ENCODE measurements at places on chromosomes 7 and 10. TPM values are rescaled to one million over a fixed set of nuclear protein-coding genes. Genes with fewer than 3 reads are reported as not detected.

Gene BTBD16
- polyA plus RNA-seq, result not detected

Gene C10orf88
- 9.2 TPM for polyA plus RNA-seq

Gene HTR7
- polyA plus RNA-seq, result 1.0 TPM

Gene SAMD8
- 32.5 TPM for polyA plus RNA-seq

Gene FEZF1
- polyA plus RNA-seq, result not detected

Gene UNC5B
- 5.5 TPM for polyA plus RNA-seq

Gene GARIN1A
- 0.46 TPM for polyA plus RNA-seq

Gene PRLHR
- not detected for polyA plus RNA-seq

Gene GIMAP4
- polyA plus RNA-seq, result not detected

Gene CDC14C
- 0.08 TPM for polyA plus RNA-seq

Gene PLAU
- polyA plus RNA-seq, result 332 TPM

Gene PLA2G12B
- not detected for polyA plus RNA-seq

Gene FOXI2
- polyA plus RNA-seq, result not detected

Gene CYP3A4
- polyA plus RNA-seq, result not detected

Gene ANKRD7
- 0.40 TPM for polyA plus RNA-seq

Gene COL13A1
- polyA plus RNA-seq, result 5.7 TPM

Gene MXI1
- 7.5 TPM for polyA plus RNA-seq

DNA sequence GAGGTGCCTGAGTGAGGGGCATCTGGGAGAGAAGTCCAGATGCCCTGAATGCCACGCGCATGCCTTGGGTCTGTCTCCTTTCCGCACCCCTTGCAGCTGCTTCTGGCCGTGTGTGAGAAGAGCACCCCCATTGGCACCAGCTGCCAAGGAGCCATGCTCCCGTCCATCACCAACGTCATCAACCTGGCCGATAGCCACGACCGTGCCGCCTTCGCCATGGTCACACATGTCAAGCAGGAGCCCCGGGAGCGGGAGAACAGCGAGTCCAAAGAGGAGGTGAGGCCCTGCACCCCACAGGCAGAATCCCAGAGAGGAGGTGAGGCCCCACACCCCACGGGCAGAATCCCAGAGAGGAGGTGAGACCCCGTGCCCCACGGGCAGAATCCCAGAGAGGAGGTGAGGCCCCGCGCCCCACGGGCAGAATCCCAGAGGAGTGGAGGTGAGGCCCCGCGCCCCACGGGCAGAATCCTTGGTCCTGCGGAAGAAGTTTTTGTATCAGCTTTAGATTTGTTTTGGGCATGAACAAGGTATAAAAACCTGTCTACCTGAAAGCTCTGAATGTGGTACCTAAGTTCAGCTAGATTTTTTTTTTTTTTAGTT is 91.8 kb downstream of the TRRAP start:
- no peak for DNase-seq

DNA sequence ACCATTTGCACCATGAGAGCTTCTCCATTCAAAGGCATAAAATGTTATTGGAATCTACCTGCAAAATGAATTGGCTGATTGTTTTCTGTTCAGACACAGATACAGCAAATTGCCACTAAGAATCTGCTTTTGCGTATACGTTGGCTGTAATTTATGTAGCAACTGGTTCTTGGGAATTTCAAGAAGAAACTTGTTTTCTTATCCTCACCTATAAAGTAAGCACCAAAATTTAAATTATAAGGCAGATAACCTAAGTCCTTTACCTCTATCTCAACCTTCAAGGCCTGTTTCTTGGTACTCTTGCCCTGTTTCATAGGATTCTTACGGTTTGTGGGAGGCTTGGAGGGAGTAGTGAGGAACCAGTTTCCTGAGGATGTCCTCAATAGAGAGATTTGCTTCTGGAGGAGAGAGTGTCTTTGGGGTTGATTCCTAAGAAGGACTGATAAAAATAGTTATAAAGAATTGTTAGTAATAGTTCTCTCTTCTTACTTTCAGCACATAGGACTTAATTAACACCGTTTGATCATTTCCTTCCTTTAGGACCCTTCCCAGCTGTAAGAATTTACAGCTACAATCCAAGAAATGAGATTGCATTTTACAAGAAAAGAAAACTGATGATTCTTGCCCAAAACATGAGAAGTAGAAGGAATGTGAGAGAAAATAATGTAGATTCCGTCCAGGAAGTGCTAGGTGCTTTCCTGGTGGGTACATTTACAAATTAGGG is 2.0 kb downstream of the STAMBPL1 start:
- DNase-seq, result no peak

DNA sequence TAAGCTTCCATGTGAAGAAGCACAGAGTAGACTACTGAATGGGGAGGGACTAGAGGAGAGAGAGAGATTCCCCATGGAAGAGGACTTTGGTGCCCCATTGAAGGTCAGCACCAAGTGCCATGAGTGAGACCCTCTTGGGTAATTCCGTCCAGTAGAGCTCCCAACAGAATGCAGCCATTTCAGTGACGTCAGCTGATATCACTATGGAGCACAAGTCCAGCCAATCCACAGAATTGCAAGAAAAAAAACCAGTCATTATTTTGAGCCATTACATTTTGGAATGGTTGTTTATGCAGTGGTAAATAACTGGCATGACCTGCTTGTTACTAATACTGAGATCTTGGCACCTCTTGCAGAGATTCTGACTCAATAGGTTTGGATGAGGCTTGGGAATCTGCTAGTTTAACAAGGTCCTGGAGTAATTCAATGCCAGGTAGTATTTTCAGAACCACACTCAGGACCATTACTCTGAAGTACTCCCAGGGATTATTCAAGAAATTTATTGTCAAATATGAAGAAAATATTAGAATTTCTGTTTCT is 52.6 kb upstream of the SP8 start:
- DNase-seq, result no peak

- DNase-seq, result no peak
These were observed 42.2 kb downstream of the AHR start for GRCh38 chr7:17340655-17341054.

- DNase-seq, result no peak
These were observed 240.3 kb upstream of the KLF6 start for GRCh38 chr10:4025339-4025738.

- DNase-seq, result no peak
These were observed 70.0 kb upstream of the VOPP1 start for GRCh38 chr7:55642266-55642665.

DNA sequence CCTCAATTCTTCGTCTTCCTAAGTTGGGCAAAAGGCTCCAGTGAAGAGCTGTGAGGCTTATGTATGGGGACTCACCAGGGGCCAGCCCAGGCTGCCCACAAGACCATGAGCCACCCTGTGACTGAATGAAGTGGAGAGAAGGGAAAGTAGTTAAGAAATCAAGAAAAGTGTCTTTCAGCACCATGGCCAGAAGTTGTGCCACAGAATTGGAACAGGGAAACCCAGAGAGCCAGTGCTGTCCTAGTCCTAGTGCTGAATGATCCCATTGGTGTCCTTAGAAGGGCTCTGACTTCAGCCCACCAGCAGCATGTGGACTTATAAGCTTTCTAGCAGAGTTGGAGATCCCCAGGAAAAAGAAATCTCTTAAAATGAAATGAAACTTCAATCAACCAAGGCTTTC is 37.0 kb upstream of the CCSER2 start:
- peak; percentile 70 for DNase-seq

DNA sequence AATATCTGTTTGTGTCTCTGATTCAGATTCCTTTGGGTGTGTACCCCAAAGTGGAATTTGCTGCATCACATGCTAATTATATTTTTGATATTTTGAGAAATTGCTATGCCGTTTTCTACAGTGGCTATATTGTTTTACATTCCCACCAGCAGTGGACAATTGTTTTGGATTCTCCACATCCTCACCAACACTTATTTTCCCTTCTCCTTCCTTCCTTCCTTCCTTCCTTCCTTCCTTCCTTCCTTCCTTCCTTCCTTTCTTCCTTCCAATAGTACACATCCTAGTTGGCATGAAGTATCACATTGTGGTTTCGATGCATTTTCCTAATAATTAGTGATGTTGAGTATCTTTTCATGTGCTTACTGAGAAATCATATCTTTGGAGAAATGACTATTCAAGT is 535.5 kb downstream of the SH2D4B start:
- no peak for DNase-seq

- peak; percentile 41 for DNase-seq
These were observed 3.6 kb downstream of the CCDC71L start for GRCh38 chr7:106657085-106657991.

DNA sequence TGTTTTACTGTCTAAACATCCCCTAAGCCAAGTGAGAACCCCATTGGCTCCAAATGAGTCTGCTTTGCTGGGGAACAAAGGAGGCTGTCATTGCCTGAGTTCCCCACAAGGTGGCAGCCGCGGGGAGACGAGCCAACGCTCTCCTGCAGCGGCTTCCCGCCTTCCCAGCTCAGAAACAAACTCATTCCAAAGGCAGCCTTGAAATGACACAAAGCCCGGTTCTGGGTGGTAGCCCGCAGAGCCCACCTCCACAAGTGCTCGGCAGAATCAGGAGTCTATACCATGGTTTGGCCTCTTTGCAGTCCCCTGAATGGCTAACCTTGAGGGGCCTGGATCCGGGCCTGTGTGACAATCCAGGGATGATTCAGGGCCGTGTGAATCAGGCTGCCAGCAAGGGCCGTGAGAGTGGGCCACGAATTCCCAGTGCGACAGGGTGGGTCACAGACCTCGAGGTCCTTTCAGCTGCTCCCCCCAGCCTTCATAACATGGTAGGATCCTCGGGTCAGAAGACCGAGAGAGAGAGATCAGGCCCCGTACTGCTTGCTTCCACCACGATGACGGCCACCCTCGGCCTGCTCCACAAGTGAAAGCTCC is 79.7 kb downstream of the DLG5 start:
- peak; percentile 67 for DNase-seq

GRCh38 chr7:43869867-43870240 is 537 bp upstream of the MRPS24 start:
- DNase-seq, result peak; percentile 95

DNA sequence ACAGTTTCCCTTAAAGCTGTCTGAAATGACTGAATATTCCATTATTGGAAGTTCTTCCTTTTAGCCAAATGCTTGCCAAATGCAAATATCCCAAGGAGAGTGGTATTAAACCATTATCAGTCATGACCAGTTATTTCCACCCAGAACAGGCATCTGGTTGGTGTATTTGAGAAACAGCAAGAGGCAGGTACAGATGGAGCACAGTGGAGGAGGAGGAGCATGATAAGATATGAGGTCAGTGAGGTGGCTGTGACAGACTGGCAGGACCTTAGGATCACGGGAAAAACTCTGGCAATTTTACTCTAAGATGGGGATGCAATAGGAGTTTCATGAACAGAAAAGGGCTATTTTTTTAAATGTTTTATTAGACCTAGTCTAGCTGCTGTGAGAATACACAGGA is 6.4 kb downstream of the HEPACAM2 start:
- no peak for DNase-seq

- no peak for DNase-seq
These were observed 221.4 kb upstream of the SEMA3C start for GRCh38 chr7:81140252-81140651.

- no peak for DNase-seq
These were observed 17.5 kb upstream of the ANLN start for GRCh38 chr7:36372156-36372555.

GRCh38 chr10:26503911-26504310 is 65.8 kb downstream of the APBB1IP start:
- DNase-seq, result no peak

GRCh38 chr10:119521443-119522204 is 20.9 kb downstream of the RGS10 start:
- DNase-seq, result peak; percentile 93

DNA sequence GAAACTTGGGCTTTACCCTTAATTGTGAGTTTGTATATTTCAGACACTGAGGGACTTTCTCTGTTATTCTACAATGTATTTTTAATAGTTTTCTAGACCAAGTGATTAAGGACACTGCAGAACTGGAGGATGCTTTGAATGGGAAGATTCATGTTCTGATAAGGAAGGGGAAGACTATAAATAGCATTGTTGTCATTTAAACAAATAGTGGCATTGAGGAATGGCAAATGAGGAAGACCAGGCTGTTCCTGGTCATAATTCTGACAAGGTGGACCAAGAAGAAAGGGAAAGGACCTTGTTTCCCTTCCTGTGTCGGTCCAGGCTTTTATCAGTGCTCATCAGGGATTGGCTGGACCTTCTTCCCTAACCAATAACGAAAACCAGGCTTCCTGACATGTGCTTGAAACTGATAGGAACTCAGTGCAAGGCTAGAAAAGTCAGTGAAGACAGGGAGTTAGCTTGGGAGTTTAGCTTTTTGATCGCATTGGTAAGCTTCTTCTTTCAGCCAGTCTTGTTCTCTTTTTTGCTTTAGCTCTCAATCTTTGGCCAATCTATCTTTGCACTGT is 116.2 kb downstream of the ITGA8 start:
- DNase-seq, result no peak

- no peak for DNase-seq
These were observed 19.1 kb upstream of the KLF6 start for GRCh38 chr10:3803927-3804741.

- no peak for DNase-seq
These were observed 307.7 kb upstream of the FZD8 start for GRCh38 chr10:35949811-35950211.

Data from fibroblast of lung (primary cell).